ENCODE measurements at places on chromosomes 3 and 15.

- no peak for DNase-seq
Observed at GRCh38 chr3:172913911-172914655, 163.6 kb downstream of the ECT2 start.

DNA sequence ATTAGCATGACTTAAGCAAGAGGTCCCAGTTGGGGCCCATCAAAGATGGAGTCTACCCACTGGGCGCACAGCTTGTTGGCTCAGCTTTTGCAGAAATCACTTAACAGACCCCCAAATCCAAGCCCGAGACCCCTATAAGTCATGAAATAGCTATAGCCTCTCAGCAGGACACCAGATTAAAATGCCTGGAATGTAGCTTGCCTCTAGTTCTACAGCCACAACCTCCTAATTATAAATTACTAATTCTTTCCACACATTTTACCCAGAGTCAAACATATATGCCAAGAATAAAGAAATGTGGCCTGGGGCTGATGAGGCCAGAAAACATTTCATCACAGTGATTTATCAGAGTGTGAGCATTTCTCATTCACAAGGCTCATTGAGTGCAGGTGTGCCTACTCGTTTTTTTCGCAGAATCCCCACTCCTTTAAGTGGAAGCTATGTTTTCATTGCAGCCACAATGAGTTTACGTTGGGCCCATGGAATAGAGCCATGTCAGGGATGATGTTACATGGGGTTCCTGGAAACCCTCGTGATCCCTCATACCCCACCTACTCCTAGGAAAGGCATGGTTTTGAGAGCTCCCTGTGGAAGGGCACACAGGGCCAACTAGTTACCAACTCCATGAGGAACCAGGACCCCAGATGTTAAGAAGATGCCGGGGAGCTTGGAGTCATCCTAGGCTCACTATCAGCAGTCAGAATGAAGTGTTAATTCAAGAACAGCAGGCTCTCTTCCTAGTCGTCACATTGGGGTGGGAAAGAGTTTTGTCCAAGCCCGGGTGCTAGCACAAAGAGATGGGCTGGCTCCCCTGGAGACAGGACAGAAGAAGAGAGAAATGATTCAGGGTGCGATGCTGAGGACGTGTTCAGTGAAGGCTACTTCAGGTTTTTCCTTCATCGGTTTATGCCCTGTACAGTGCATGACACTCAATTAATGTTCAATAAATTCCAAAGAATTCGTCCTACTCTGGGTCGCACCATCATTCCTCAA is 90.2 kb upstream of the ABHD17C start:
- no peak for DNase-seq

DNA sequence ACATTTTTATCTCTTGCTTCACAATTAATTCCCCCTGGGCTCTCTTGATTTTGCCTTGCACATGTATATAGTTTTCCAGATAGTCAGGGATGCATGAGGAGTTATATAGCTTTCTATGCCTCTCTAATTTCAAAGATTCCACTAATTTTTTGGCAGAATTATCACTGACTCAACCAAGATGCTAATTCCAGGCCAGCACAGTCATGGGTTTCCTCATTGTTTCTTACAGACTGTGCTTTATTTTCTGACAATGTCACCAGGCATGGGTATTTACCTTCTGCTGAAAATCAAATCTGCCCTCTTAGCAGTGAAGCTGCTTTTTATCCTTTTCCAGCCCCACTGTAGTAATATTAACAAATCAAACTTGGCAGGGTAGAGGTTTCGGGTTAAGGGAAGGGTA is 1520.6 kb upstream of the CADM2 start:
- no peak for DNase-seq

GRCh38 chr3:114450008-114450596 is 156.3 kb downstream of the TIGIT start:
- DNase-seq = no peak

All from GM18507 (cell line).